G401 (cell line): ENCODE measurements at places on chromosomes 4 and X. TPM values are rescaled to one million over a fixed set of nuclear protein-coding genes. Genes with fewer than 3 reads are reported as not detected.
A peak's percentile ranks its signal among the peaks of the same experiment; 100 is the strongest.

DNA sequence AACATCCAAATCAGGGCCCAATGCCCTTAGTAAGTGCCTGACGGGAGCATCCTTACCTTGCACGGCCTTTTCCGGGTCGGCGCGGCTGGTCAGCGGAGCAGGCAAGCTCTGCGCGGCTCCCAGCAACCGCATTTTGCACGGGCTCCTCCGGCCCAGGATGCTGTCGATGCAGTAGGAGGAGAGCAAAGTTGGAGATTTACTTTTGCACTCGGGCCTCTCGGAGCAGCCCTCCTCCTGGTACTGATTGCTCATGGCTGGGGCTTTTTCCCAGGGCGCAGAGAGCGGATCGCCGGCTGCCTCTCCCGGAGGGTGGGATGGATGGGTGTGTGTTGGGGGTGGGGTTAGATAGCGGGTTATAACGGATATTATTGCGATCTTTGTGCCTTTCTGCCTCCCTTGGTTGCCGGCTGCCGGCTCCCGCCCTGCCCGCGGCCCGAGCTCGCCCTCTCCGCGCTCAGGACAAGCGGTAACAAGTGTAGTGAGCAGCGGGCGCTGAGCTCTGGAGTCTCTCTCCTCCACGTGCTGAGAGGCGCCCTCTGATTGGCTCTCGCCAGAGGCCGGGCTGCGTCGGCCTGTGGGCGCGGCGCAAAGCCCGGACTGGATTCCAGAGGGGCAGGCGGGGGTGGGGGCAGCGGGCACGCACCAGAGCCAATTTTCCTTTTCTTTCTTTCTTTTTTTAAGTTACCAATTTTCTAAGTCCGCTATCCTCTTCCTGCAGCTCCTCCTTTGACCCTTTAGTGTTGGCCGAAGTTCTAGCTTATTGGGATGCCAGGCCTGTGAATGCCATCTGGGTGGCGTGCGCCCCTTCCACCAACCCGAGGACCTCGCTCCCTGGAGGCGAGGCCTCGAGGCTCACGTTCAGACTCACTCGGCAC, at the start of gene ARX:
Gene ARX (minus strand): TSS at position 480 of the 875 bp plus-strand sequence. CDS start 228 bp downstream, at position 252.
- peak; percentile 37 for DNase-seq

The PGM2 gene
- 38.0 and 40.1 TPM in 2 replicates for total RNA-seq

The STPG2 gene
- 0.12 TPM in 1 of 2 replicates, not detected in the other for total RNA-seq

- DNase-seq = no peak
Measured at GRCh38 chrX:54695231-54695630, 102.8 kb downstream of the ITIH6 start.

DNA sequence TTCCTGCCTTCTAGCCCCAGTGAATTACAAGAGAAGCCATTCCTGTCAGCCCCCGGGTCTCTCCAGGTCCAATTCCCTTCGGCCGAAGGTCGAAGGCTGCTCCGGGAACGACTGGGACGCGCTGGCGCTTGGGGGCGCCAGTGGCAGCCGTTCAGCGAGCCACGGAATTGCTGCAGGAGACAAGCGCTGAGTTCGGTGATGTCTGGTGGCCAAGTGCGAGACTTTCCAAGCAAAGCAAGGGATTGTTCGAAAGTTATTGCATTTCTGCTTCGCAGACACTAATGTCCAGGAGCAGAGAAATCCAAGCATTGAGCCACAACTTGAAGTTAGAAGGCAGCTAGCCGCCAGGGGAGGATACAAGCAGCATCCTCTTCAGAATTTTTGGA, 1.1 kb upstream of the DKK2 start:
- DNase-seq = peak; percentile 59

DNA sequence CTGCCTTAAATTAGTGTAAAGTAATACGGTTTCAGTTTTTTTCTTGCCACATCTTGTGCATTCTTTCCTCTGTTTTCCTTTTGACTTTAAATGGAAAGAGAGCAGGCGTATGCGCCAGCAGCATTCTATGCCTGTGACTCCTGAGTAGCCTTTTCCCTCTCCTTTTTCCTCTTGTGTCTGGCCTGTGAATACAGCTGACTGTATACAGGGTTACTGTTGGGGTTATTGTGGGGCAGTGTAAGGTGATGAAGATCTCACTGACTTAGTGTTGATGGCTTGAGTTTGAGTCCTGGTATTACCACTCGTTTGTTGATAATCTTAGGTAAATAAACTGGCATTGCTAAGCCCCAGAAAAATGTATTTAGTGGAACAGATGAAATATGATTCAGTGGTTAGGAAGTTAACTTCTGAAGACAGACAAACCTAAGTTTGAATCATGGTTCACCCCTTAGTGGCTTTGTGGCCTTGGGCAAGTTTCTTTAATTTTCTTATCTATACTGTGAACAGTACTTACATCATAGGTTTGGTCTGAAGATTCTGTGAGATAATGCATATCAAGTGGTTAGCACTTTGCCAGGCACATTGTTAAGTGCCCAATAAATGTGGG, 105.1 kb downstream of the FNIP2 start:
- DNase-seq = no peak

The FUNDC2 gene
- 44.2 and 69.2 TPM in 2 replicates for total RNA-seq

- DNase-seq = no peak
Measured at GRCh38 chr4:76898949-76899645, 1.2 kb upstream of the SOWAHB start.

- no peak for DNase-seq
Measured at GRCh38 chr4:139704915-139705485, 39.4 kb downstream of the MGST2 start.

GRCh38 chr4:56261027-56261426, 126.3 kb downstream of the AASDH start:
- DNase-seq = no peak

The YY2 gene
- total RNA-seq = not detected in 2 replicates

DNA sequence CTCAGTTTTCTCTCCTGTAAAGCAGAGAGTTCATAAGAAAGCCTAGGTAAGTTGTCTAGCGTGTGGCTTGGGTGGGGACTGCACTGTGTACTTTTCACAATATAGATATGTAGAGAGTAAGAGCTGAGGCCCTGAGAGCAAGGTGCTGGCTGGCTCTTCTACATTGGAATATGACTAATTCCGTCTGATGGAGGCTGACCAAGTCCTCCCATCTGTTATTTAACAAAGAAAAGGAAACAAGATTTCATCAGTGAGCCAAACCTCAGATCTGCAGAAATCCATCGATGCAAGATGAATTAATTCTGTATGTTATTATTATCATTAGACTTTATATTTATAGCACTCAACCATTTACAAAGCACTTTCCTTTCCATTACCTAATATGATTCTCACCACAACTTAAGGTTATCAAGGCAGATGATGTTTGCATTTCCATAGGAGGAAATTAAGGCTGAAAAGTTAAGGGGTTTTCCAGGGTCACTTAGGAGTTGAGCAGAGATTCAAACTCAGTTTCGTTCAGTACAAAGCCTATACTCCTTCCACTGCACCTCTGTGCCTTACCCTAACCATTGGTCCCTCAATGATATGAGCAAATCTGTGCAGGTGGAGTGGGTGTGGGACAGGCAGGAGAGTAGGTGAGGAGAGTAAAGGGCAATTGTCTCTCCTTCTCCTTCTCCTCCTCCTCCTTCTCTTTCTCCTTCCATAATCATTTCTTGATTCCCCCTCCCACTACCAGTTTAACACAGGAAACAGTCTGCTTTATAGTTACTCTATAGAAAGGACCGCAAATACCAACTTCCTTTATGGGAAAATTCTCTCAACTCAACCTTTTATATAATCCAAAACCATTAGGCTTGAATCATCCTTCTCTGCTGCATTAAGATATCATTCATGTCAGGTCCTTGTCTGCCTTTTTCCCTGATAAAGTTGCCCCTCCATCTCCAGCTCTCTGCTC, 27.6 kb upstream of the SRD5A3 start:
- no peak for DNase-seq

The GNRHR gene
- not detected in 2 replicates for total RNA-seq

The SPANXN4 gene
- not detected in 2 replicates for total RNA-seq

- no peak for DNase-seq
Measured at GRCh38 chr4:8370835-8371595, 69.5 kb downstream of the ACOX3 start.

The BEX2 gene
- total RNA-seq = 101 and 163 TPM in 2 replicates

DNA sequence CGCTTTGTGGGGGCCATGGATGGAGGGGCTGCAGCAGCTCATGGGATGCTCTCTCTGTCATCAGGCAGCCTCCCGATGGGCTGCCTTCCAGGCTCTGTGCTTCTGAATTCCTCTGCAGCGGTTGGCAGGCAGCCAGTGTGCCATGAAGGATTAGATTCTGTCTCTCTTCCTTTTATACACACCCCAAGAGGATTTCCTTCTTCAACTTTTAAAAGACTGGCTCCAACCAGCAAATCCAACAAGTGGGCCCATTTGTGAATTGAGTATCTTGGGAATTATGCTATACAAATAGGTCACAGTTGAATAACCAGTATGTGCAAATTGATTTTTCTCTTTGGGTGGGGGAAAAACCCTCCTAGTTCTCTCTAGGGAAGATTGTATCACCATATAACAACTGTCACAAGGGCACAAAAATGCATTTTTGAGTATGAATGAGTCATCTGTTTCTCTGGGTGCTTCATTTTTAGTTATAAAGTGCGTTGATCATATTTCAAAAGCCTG, 96.8 kb upstream of the FAT1 start:
- peak; percentile 64 for DNase-seq

DNA sequence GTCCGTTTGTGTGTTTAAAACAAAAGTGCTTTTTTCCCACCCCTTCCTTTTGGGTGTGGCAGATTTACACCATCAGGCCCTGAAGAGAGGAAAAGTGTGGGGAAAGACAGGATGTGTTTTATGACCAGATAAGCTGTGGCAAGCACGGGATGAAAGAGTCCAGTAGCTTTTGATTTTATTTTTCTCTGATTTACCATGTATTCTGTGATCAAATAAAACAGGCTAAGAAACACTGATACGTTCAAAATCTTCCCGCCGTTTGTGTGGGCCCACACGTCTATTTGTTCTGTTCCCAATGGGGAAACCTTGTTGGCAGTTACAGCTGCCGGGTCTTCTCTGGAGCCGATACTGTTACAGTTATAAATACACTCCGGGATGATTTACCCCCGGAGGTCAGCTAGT, 10.8 kb downstream of the LRP2BP start:
- DNase-seq = no peak

GRCh38 chr4:89703829-89704590, 133.0 kb downstream of the SNCA start:
- DNase-seq = no peak

DNA sequence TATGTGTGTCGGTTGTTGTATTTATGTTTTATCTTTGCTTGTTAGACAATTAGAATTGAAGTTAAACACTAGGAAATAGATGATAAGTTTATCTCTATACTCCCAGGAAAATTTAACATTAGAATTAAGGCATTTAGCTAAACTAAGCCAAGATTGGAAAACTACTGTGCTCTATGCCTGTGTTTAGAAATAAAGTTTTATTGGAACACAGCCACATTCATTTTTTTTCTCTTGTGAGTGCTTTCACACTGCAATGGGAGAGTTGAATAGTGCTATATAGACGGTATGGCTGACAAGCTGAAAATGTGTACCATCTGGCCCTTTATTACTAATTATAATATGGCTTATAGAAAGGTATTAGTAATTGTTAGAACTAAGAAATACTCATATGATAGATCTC, 186.7 kb upstream of the NUDT6 start:
- DNase-seq = no peak

DNA sequence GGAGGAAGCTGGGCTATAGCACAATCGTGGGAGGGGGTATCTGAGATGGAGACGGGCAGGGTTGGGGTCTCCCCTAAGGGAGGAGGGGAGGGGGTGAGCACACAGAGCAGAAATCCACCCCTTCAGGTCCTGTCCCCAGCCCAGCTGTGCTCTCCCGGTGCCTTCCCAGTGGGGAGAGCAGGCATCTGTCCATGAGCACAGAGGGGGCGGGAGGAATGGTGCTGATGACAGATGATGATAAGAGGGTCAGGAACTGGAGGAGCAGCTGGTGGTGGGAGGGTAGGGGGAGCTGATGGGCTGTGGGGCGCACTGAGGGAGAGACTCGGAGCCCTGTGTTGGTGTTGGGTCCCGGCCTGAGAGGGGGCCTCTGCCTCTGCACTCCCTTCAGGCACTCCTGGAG, 8.6 kb downstream of the ATP2B3 start:
- no peak for DNase-seq

The MAGEA8 gene
- not detected in 2 replicates for total RNA-seq

- no peak for DNase-seq
Measured at GRCh38 chr4:142909908-142910307, 63.8 kb upstream of the INPP4B start.

The FRAS1 gene
- total RNA-seq = not detected in 2 replicates

- DNase-seq = peak; percentile 50
Measured at GRCh38 chr4:151692821-151693673, 67.8 kb downstream of the GATB start.

GRCh38 chrX:103441878-103442535, 65.7 kb downstream of the BEX3 start:
- no peak for DNase-seq

GRCh38 chr4:153528705-153529485, 62.7 kb downstream of the TMEM131L start:
- no peak for DNase-seq

The REELD1 gene
- not detected in 2 replicates for total RNA-seq

The NMU gene
- total RNA-seq = not detected in 2 replicates

The LDB2 gene
- total RNA-seq = not detected in 2 replicates

GRCh38 chr4:43855283-43855682, 593.3 kb downstream of the KCTD8 start:
- peak; percentile 19 for DNase-seq

The ZCCHC18 gene
- 0.20 TPM in 1 of 2 replicates, not detected in the other for total RNA-seq

The MTM1 gene
- 4.1 and 9.4 TPM in 2 replicates for total RNA-seq

GRCh38 chr4:52407545-52407944, 251.6 kb downstream of the USP46 start:
- no peak for DNase-seq

GRCh38 chrX:119512146-119512800, 44.0 kb downstream of the SLC25A5 start:
- DNase-seq = peak; percentile 45

The FGA gene
- not detected in 2 replicates for total RNA-seq

- DNase-seq = no peak
Measured at GRCh38 chrX:40148385-40149285, 50.9 kb upstream of the BCOR start.

GRCh38 chr4:145937971-145938611, 532 bp downstream of the ZNF827 start:
- DNase-seq = peak; percentile 55

DNA sequence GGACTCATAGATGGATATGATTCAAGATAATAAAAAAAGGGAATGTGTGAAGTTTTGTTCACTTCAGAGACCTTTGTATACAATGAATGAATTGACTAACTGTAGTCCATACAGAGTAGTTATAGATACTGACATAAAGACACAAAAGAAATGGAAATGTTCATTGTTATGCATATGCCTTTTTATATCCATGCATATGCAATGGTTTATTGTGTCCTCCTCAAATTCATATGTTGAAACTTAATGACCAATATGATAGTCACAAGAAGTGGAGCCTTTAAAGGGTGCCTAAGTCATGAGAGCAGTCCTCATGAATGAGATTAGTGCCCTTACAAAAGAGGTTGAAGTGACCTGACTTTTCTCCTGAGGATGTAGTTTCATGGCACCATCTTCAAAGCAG, 467.5 kb upstream of the NDST4 start:
- DNase-seq = no peak

GRCh38 chr4:180542445-180543100, 1700.6 kb upstream of the TENM3 start:
- DNase-seq = peak; percentile 6

The DGAT2L6 gene
- not detected in 2 replicates for total RNA-seq

GRCh38 chr4:170875868-170876267, 786.1 kb upstream of the AADAT start:
- no peak for DNase-seq

GRCh38 chrX:155767876-155768769, 113.0 kb upstream of the VAMP7 start:
- peak; percentile 84 for DNase-seq
